ENCODE measurements at places on chromosomes 7 and 10. TPM values are rescaled to one million over a fixed set of nuclear protein-coding genes. Genes with fewer than 3 reads are reported as not detected.

DNA sequence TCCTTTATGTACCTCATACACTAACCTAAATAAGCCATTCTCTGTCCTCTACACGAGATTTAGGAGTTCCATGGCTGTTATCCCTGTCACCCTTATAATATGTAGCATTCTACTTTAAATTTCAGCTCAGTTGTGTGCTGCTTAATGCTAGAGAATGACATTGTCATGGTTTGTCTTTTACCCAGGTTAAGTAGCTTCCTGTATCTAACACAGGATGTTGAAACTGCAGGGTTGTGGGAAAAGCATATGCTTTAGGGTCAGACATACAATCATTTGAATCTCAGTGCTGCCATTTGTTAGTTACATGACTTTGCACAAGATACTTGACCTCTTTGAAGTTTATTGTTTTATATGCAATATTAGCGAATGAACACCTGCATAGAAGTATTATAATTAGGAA lies 235.1 kb upstream of the CACNA2D1 start:
- no peak for DNase-seq

DNA sequence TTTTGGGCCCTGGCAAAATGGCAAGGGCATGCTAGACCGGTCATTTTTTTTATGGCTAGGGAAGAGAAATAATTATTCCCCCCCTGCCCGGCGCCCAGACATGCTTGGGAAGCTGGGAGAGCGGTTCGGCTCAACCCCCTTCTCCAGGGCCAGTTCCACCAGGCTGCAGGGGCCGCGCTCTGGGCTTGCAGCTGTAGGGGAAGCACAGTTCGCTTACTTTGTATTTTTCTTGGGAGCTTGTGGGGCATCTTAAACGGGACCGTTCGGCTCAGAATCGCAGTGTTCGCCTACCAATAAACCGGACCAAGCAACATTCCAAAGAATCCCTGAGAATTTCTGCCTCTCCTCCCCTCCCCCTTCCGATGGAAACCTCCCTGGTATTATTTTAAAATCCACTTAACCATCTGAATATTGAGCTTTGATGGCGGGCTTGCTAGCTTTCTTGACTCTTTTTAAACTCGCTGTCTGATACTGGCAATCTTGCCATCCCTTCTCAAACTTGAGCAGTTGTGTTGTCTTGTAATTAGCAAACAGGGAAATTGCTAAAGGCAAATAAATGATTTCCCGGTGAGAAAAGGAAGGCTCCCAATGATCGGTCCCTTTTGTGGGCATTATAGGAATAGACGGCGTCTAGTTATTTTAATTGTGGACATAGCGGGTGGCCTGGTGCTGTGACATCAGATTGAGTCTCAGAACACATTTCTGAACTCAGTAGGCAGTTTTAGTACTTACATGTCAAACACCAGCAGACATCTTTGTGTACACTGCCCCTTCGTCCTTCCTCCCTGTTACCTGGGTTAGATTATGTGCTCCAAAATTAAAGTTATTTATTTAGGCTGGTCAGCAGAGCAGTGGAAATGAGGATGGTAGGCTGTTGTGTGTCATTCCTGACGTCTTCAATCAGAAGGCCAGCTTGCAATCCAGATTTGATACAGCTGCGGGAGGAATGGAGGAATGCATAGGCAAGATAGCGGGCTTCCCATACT lies 3.4 kb downstream of the TCF7L2 start:
- peak; percentile 54 for DNase-seq

- DNase-seq = no peak
These were observed 9.2 kb downstream of the CPN1 start for GRCh38 chr10:100072514-100072913.

DNA sequence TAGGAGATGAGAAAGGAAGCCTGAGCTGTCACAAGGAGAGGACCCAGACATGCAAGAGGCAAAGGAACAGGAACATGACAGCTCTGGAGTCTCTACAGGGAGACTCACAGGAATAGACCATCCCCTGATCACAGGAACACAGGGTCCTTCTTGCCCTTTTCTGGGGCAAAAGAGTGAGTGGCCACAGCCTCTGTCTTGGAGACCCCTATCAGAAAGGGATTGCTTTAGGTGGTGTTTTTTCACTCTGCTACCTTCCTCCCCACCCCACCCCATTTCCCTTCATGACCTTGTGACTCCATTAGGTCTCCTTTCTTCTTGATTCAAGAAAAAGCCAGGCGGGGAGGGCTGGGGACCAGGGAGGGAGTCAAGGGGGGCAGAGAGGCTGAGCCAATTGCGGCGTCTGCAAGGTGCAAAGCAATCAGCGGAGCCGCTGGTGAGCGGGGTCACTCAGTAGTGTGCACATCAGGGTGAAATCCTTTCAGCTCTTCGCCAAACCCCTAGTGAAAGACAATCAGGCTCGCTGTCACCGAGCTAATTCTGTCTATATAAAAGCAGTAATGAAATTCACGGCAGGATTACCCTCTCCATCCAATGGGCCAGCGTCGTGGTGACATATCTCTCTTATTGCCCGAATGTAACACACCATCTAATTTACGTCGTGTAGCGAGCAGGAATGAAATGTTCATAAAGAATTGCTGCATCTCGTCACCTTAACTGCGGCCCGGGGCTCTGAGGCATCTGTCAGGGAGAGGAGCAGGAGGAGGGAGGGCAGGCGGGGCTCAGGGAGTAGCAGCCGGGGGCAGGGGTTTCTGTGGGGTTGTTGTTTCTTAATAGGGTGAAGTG lies 31.5 kb upstream of the BTRC start:
- DNase-seq = no peak

- no peak for DNase-seq
These were observed 103.6 kb upstream of the FAM171A1 start for GRCh38 chr10:15474671-15475070.

DNA sequence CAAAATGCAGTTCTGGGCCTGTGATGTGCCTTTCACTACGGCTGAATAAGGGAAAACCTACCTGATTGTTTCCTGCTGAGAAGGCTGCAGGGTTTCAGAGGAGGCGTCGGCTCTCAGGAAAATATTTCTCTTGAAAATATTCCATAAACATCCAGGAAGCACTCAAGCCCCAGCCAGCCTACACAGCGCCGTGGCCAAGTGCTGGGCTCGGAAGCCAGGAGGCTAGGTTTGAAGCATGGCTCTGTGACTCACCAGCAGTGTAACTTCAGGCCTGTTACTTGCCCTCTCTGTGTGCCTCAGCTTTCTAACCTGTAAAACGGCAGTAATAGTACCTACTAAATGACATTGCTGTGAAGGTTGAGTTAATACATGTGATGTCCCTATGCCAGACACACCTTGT lies 399.1 kb downstream of the GATA3 start:
- DNase-seq = peak; percentile 65

DNA sequence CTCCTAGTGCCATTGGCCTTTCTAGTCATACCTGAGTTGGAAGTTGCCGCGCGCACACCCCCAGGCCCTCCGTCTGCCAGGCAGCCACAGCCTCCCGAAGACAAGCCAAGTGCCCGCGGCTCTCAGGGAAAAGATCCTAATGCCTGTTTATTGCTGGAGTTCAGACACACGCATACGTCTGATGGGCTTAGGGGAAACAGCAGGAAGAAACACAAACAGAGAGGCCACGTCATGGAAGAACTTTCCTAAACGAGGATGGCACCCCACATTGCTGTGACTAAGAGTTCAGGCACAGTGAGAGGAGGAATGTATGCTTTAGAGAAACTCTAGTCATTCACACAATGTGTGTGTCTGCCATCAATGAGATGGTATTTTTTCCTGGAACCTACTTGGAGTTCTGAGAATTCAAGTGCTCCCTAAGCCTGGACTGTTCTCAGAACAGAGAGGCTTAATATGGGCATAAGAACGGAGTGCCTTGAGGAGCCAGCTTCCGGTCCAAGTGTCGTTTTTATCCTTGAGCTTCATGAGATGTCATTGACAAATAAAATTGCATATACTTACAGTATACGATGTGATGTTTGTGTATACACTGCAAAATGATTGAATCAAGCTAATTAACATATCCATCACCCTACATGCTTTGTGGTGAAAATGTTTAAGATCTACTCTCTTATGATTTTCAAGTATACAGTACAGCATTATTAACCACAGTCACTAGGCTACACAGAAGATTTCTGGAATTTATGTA lies 11.6 kb upstream of the RBP3 start:
- no peak for DNase-seq

- no peak for DNase-seq
These were observed 636.8 kb downstream of the ETV1 start for GRCh38 chr7:13352677-13353076.

GRCh38 chr7:65832281-65832680 lies 40.6 kb upstream of the VKORC1L1 start:
- no peak for DNase-seq

DNA sequence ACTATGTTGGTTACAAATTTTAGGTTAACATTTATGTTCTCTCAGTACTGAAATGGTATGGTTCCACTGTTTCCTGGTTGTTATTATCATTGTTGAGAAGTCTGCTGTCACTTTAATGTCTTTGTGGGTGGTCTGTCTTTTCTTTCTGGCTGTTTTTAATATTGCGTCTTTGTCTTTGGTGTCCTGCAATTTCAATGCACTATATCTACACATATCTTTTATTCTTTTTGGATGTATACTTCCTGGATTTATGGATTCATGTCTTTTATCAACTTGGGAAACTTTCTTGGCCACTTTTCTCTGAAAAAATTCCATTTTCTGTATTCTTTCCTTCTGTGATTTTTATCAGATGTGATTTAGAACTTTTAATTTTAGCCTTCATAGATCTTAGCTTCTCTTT lies 250.2 kb downstream of the BUB3 start:
- no peak for DNase-seq

- DNase-seq = no peak
These were observed 149.8 kb upstream of the PCBD1 start for GRCh38 chr10:71038091-71038633.

DNA sequence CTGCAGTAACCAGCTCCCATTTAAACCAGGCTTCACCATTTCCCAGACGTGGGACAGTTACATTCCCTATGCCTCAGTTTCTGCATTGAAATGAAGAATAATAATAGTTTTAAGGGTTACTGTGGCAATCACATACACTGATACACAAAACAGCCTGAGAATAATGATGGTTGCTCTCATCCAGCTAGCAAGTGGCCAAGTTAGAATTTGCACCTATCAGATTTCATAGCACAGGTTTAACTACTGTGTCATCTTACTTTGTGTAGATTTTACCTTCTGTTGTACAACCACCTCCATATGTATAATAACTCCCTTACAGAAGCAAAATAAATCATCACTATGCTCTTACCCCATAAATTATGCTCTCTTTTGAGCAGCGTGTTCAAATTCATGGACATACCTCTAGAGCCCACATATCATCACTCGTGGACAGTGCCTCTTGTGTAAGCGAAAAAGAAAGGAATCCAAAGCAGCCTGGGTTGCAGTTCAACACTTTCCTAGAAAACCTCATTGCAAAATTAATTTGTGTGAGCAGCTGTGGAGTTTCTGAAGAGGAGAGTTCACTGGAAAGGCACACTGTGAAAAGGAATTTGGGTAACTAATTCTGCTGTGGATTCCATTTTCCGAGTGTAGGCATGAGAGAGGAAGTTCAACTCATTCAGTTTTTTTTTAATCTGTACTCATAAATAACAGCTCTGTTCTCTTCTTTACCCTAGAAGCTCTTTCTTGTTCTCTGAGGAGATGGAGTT lies 492.5 kb downstream of the ARL4A start:
- no peak for DNase-seq

- DNase-seq = no peak
These were observed 25.9 kb downstream of the RGR start for GRCh38 chr10:84270708-84271107.

DNA sequence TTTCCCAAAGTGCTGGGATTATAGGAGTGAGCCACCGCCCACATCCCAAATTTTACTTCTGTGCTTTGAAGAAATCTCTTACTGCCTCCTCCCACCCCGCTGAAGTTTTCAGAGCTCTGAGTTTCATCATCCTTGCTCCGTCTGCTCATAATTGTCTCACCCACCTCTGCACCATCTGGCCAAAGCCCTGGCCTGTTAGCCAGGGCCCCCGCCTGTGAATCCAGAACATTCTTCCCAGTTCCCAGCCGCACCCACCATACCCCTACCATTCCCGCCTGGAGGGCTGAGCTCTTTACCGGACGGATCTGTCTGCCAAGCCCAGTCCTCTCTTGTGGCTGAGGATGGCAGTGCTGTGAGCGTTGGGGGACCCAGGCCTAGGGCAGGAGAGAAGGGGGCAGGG lies 14.5 kb downstream of the SSC4D start:
- no peak for DNase-seq

DNA sequence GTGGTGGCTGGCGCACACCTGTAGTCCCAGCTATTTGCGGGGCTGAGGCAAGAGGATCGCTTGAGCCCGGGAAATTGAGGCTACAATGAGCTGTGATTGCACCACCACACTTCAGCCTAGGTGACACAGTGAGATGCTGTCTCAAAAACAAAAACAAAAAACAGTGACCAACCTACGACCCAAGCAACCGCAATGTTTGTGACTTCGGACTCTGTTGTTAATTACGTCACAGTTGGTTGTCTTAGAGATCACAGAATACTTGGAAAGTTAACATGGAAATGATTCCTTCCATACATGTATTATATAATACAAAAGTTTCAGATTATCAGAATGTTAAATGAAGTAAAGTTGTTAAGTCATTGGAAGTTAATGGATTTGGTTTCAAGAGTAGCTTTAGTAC lies 106.2 kb downstream of the REEP3 start:
- DNase-seq = no peak

GRCh38 chr7:151389096-151389767 lies 20.6 kb downstream of the WDR86 start:
- peak; percentile 9 for DNase-seq

DNA sequence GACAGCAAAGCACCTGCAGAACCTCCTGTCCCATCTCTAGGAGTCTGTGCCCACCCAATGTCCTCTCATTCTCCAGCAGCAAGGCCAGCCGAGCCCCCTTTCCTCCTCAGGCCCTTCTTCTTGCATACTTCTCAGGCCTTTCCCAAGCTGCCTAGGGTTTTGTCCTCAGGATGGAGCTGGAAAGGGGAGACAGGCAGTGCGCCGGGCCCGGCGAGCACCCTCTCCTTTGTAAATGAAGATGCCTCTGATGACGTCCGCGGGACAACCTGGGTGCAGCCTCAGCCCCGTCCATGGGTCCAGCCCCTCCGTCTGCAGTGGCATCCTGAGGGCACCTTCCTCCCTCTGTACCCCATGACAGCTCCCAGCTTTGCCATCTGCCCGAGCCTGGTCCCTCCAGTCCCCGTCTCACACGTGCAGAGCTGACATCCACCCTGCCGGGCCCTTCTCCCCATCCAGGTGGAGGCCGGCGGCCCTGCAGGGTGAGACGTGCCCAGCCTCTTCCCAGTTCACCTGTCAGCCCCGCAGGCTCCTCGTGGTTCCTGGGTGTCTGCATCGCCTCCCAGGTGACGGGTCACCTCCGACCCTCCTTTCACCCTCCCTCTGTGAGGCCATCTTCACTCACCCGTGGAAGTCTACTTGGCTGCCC lies 36.4 kb downstream of the JAKMIP3 start:
- no peak for DNase-seq

GRCh38 chr10:45375716-45376231 lies 1.8 kb downstream of the ALOX5 start:
- no peak for DNase-seq

GRCh38 chr7:79453558-79454360 lies at the start of gene MAGI2:
TSS of gene MAGI2 (minus strand) at chr7:79453667. CDS start at chr7:79453320, 347 bp downstream.
- DNase-seq = peak; percentile 91

The ELOVL3 gene
- total RNA-seq = not detected

The SEMA3D gene
- 0.94 TPM for total RNA-seq

The CHAT gene
- total RNA-seq = not detected

The VSTM4 gene
- 12.2 TPM for total RNA-seq

The ATG9B gene
- not detected for total RNA-seq

The CTAGE8 gene
- total RNA-seq = not detected

The CHN2 gene
- 32.2 TPM for total RNA-seq

The AGR2 gene
- total RNA-seq = not detected

The MET gene
- 20.0 TPM for total RNA-seq

The OGDHL gene
- total RNA-seq = 4.1 TPM

The ZNF727 gene
- total RNA-seq = 1.8 TPM

The HOXA2 gene
- 0.12 TPM for total RNA-seq
